ENCODE measurements at places on chromosomes 5 and 9.

DNA sequence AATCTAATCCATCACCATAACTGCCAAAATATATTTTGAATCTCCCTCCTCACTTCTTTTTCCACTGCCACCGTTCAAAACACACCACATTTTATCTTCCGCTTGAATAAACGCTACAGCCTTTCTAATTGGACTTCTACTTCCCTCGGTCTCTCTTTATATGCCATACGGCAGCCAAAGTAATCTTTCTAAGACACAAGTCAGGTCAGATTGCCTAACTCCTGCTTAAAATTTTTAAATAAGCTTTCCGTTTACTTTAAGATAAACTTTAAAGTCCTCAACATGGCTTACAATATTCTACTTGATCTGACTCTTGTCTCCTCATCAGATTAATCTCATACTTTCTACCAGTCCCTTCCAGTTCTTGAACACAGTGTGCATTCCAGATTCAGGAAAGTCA, 9.7 kb downstream of the AFF4 start:
- no peak for DNase-seq

DNA sequence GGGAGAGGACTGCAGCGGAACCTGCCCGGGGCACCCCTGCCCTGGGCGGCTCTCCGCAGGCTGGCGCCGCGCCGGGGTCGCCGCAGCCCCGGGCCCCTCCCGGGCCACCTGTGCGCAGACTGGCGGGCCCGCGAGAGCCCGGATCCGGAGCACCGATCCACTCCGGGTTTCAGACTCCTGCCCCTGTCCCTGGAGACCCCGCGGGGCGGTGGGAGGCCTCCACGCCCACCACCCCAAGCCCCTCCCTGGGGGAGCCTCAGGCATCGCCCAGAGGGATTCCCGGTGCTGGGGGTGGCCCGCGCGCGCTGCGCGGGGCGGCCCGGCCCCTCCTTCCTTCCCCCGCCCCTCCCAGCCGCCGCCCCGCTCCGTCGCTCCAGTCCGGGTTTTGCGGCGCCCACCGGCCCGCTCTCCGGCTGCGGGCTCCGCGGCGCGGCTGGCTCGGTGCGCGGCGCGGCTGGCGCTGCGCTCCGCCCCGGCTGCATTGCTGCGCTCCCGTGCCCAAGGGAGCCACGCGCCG, at the start of gene UNC5A:
Gene UNC5A (plus strand): TSS at position 479 of the 517 bp plus-strand sequence. CDS start 192 bp downstream, outside the sequence.
- no peak for DNase-seq

- no peak for DNase-seq
Observed at GRCh38 chr5:84487963-84488362, 103.3 kb upstream of the EDIL3 start.

GRCh38 chr9:135864447-135865049, 42.8 kb downstream of the CAMSAP1 start:
- peak; percentile 31 for DNase-seq

- no peak for DNase-seq
Observed at GRCh38 chr5:32949286-32949970, 238.3 kb downstream of the NPR3 start.

- peak; percentile 61 for DNase-seq
Observed at GRCh38 chr5:78964889-78965288, 20.2 kb downstream of the ARSB start.

DNA sequence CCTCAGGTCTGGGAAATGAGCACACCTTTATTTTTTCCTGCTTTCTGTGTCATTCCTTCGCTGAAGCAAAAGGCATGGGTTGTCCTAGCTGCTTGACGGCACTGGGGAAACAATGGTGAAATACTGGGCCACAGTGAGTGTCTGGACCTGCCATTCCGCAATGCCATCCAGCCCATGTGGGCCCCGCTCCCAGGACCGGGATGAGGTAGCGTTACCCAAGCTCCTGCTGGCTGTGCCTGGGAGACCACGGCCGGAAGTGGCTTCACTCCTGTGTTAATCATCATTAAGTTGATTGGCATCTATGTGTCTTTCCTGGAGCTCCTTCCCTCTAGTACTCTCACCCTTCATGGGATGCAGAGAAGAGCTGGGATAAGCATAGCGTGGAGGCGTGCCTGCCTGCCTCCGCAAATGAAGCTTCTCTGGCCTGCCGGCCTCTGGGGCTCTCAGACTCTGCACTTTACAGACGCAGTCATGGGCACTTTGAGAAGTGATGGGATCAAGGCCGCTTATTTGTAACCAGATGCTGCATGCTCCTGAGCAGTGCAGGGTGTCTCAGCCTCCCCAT, 16.5 kb upstream of the SMIM32 start:
- DNase-seq, result no peak

GRCh38 chr5:134638760-134639201, 6.2 kb upstream of the SAR1B start:
- DNase-seq, result no peak

GRCh38 chr9:78207319-78207718, 28.6 kb upstream of the CEP78 start:
- DNase-seq, result no peak

Data from DMS79 treated with DMSO at 0.1 percent for 48 hours (cell line).